Mammary epithelial cell (primary cell): ENCODE measurements at places on chromosomes 3 and 15. TPM values are rescaled to one million over a fixed set of nuclear protein-coding genes. Genes with fewer than 3 reads are reported as not detected.

KLHL40 gene
- not detected in 2 replicates for total RNA-seq

RTP4 gene
- 0.50 TPM for total RNA-seq

ACAD9 gene
- total RNA-seq: 35.2 TPM

CSTA gene
- 222 and 335 TPM in 2 replicates for total RNA-seq

GRCh38 chr15:36024031-36024688 lies 478.2 kb upstream of the DPH6 start:
- DNase-seq: no peak
